Naive thymus-derived CD8-positive, alpha-beta T cell (primary cell): ENCODE measurements at places on chromosomes 3 and 15.
A peak's percentile ranks its signal among the peaks of the same experiment; 100 is the strongest.

DNA sequence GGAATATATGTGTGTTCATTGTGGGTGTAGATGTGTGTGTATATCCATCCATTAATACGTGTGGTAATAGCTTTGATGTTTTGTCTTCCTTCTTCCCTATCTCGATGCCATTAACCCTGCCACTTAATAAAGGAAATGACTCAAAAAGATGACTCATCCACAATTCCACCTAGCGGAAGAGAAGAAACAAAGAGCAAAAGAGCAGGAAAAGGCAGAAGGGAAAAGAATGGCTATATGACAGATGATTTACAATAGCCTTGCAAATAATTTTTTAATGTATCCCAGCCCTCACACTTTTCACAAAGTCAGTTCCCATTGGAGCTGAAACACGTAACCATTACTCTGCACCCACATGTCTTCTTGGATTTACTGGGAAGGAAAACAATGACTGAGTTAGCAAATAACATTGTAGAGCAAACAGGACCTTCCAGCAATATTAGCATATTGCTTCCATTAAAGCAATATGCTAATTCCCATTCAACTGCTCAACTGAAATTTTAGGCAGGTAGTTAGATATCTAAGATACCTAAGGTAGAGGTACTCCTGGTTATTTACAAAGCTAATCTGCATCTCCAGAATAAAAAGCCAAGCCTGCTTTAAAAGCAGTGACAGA, 197.2 kb downstream of the KCNAB1 start:
- no peaks in the 10 kb centered on the region for H3K36me3 ChIP-seq
- H3K27ac ChIP-seq = no peak overlapping the region
- no peak overlapping the region for H3K4me3 ChIP-seq
- no peaks in the 10 kb centered on the region for H3K4me1 ChIP-seq

GRCh38 chr15:89578146-89578545, 2.9 kb downstream of the TICRR start:
- H3K27me3 ChIP-seq = peaks cover 4% of the 10 kb centered on the region
- peaks cover 14% of the 10 kb centered on the region for H3K4me1 ChIP-seq
- DNase-seq = no peak
- H3K36me3 ChIP-seq = no peaks in the 10 kb centered on the region

- H3K36me3 ChIP-seq = no peaks in the 10 kb centered on the region
- peaks cover 11% of the 10 kb centered on the region for H3K4me1 ChIP-seq
- H3K4me3 ChIP-seq = peak overlapping the region; percentile 26
These were observed 1.4 kb downstream of the EPHB1 start for GRCh38 chr3:134796281-134797056.

- no peaks in the 10 kb centered on the region for H3K4me1 ChIP-seq
- no peak for DNase-seq
These were observed 1011.9 kb downstream of the VGLL3 start for GRCh38 chr3:85979034-85979433.
